ENCODE measurements at places on chromosomes 5 and 9. TPM values are rescaled to one million over a fixed set of nuclear protein-coding genes. Genes with fewer than 3 reads are reported as not detected.

- no peak for DNase-seq
These were observed 662.5 kb downstream of the IRX1 start for GRCh38 chr5:4258170-4258569.

- no peak for DNase-seq
These were observed 123.5 kb upstream of the TARS1 start for GRCh38 chr5:33317271-33317670.

GRCh38 chr5:74040811-74041491, 415.0 kb downstream of the ARHGEF28 start:
- DNase-seq, result no peak

GRCh38 chr9:32426278-32426939, 42.0 kb downstream of the ACO1 start:
- no peak for DNase-seq

- DNase-seq, result no peak
These were observed 2.0 kb upstream of the MTX3 start for GRCh38 chr5:79992891-79993657.

DNA sequence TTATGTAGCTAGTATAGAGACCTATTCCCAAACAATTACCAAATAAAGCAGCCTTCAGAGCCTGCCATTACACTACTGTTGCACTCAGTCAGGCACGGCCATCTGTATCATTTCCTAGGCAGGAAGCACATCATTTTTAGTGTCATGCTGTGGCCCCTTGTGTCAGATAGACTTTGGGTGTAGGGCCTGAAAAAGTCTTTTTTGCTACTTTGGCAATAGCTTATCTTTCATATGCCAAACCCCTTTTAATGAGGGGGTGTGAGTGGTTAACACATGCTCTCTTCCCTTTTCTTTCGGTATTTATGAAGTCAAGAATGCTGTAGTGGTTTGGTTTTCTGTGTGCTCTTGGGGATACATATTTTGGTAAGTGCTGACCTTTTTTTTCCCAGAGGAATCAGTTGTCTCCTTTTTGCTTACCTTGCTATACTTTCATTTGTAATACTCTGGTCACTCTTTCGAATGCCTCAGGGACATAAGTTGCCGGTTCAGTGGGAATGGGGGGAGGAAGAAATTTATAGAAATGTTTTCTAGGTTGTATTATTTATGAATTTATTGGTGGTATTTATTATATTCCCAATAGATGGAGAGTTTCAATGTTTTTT, 209.8 kb downstream of the CSNK1G3 start:
- no peak for DNase-seq

Gene SLC27A6
- total RNA-seq, result 4.8 TPM

Gene ACOT12
- total RNA-seq, result not detected

Gene PCDHGA5
- 2.9 TPM for total RNA-seq

Gene FOXD4L5
- not detected for total RNA-seq

Gene PCDHA6
- 4.6 TPM for total RNA-seq

DNA sequence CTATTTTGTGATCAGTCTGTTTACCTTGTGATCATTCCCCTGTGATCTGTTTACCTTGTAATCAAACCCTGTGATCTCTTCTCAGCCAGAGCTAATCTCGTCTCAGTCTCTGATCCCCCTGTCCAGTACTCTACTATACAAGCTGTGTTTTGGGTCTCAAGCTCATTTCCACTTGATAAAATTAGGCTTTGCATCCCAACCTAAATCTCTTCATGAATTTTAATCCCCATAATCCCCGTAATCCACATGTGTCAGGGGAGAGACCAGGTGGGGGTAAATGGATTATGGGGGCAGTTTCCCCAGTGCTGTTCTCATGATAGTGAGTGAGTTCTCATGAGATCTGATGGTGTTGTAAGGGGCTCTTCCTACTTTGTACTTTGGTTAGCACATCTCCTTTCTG, 157.2 kb downstream of the PRR16 start:
- no peak for DNase-seq

DNA sequence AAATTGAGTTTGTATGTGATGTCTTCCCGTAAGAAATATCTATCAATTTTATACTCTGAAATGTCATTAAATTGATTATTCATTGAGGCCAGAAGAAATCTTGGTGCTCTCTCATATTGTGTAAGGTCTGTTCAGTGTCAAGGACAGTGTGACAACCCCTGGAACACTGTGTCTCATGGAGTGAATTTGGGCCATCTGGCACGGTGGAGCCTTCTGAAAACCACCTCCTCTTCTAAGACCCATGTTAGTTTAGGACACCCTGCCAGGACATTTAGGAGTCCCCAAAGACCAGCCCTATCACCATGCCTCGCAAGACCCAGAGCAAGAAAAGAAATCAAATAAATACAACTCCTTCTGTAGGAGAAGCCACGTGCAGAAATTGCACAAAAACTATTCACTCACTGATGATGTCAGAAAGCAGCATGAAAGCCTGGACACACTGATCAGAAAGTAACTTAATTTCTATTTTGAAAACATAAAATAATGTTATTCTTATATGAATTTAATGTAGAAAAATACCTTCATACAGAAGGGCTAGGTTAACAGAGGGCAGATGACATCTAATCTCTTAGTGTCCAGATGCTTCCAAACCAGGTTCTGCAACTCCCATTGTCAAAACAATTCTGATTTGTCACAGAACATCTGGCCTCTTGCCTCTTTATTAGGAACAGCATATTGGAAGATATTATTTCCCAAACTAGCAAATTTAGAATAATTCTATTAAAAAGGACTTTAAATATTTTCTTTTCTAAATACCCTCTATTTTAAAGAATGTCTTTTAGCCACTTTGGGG, 298.8 kb downstream of the NR2F1-AS1 start:
- no peak for DNase-seq

GRCh38 chr5:38556599-38557307, at the start of gene LIFR:
TSS of gene LIFR (minus strand) at chr5:38556646. CDS start at chr5:38530647, 25,999 bp downstream.
- peak; percentile 87 for DNase-seq

DNA sequence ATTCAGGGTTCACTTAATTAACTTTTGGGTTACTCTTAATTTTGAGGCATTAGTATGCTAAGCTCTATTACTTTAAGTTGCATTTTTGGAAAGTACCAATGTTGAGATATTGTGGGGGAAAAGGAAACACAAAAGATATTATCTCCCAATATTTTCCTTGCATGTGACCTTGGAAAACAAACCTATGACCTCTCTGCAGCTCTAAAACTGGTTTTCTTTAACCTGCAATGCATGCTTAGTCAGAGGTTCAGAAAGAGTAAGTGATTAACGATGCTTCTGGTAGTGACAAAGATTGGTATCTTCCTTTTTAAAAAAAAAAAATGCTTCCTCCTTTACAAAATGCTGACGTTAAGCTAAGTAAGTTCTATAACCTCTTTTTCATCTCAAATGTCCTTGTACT, 44.9 kb upstream of the CDH18 start:
- DNase-seq, result no peak

GRCh38 chr9:27179245-27179865, 70.3 kb downstream of the TEK start:
- DNase-seq, result no peak

DNA sequence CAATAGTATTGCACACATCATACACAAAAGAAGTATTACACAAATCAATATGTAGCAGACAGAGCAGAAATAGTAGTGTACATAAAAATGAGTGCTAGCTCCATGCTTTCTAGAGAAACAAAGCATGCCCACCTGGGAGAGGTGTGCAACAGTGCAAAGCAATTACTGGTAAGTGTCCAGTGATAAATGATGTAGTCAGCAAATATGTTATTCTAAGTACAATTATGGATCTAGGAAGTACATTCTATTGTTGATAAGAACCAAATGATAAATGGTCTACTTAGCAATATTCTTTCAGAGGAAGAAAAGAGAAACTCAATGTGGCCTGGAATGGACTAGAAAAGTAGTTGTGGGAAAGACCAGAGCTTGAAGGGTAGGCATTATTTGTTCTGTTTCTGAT, 188.6 kb downstream of the HINT1 start:
- no peak for DNase-seq

Gene IFNB1
- total RNA-seq, result not detected

Gene ZFP2
- 0.42 TPM for total RNA-seq
